ENCODE measurements at places on chromosomes 2 and 18.

DNA sequence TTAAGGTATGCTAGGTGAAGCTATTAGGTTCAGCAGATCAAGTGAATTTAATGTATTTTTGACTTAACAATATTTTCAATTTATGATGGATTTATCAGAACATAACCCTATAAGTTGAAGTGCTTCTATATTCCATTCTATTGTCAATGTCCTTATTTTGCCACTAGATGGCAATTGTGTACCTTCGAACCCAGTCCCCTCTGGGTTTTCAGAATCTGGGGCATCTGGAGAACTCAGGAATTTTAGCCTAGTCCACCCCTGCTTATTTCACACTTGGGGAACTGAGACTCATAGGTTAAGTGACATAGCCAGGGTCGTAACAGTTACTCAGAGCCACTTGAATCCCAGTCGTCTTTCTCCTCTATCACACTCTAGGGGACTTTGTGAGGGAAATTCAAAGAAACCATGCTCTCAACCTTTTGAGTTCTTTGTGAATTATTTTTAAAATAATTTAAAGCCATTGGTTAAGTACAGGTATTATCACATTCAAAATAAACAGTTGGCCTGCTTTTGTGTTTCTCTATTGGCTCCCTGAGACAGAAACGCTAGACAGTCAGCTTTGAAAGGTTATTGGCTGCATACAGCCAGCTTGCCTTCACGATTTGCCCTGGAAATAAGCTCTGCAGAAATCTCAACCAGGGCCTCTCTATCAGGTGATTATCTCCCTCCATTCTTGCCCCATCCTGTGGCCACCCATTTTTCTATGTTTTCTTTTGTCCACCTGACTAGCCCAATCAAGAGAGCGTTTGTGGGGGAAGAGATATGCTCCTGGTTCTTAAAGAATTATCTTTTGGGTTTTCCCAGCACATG, 145.0 kb downstream of the TTC27 start:
- DNase-seq = no peak

- no peak for DNase-seq
These were observed 96.3 kb downstream of the UBE2E3 start for GRCh38 chr2:181076658-181077057.

DNA sequence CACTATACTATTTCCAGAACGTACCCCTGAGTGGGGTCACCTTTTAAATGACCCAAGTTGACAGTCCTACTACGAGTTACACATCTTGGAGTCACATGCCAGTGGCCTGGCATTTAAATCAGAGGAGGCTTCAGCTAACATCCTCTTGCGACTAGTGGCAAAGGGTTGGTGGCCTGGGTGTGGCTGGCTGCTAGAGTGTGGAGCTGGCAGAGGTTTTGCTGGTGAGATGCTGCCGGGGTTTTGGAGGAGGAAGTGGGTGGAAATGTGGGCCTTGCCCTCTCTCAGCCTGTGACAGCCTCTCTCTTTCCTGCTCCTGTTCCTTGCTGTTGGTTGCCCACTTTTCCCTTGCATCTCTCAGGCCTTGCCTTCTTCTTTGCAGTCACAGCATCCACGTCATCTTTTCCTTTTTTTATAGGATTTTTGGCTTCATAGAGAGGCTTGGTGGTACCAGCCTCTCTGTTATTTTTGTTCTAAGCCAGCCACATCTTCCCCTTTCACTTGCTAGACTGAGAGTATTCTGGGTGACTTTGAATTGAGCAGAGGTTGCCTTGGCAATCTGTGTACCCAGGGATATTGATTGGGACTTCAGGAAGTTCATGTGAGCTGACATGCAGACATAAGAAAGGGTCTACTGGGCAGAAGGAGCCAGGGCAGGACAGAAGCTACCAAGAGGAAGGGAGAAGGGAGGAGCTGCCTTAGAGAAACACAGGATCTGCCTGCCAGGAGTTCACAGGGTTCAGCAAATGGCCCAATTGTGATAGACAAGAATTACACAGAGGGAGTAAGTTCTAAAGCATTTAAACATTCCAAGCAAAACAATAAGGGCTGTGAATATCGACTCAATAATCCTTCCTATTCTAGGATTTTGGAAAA, 55.4 kb downstream of the CDC42EP3 start:
- no peak for DNase-seq

GRCh38 chr2:168633200-168633599, 169.2 kb upstream of the NOSTRIN start:
- DNase-seq = no peak

DNA sequence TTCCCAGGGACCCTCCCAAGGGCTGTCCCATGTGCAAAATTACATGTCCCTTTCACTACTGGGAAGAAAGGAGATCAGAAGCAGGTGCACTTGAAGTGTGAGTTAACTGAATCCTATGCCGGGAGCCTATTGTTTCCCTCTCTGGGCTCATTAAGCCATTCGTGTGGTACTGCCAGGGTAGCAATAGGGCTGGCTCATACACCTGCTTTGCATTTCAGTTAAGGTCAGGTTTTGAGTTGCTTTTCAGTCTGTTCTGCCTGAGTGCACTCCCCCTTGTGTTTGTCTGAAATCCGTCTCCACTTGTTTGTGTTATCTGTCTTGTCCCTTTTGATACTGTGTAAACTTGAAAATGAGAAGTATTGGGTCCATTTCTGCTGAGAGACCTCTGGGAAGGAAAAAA, 1232.6 kb upstream of the NRXN1 start:
- no peak for DNase-seq

- DNase-seq = no peak
These were observed 28.6 kb downstream of the LRRC30 start for GRCh38 chr18:7259475-7259874.

GRCh38 chr18:45657357-45658335, 42.4 kb downstream of the SLC14A2 start:
- DNase-seq = no peak

DNA sequence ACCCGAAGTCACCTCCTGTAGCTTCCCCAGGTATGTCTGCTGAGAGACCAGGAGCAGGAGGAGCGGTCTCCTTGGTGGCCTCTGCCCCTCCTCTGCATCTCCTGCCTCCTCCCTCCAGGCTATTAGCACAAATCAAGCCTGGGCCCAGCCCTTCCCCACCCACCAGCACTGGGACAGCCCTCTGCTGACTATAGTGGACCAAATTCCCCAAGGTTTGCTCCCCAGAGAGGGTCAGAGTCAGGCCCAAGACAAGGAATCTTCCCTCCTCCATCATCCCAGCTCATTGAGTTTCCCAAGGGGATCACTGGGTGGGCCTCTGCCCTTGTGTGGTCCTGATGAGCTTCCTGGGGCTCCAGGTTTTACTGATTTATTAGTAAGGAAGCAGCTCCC, 62.1 kb downstream of the EMILIN2 start:
- DNase-seq = no peak

GRCh38 chr18:74768096-74768495, 170.4 kb downstream of the ZNF407 start:
- no peak for DNase-seq

DNA sequence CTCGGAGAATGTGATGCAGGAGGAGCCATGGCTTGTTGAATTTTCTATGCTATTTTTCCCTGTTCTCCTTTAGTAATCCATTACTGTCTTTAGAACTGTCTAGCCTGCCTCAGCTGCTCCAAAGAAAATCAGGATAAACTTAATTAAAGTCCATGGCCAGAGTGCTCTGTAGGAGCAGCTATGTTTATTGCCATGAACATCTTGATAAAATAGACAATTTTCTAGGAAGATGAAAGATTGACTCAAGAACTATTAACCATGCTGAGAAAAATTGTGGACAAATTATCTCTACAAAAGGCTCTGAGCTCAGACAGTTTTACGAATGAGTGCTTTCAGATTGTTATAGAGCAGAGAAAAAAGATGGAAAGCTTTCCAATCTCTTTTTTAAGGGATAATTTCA, 193.0 kb downstream of the TTC32 start:
- DNase-seq = no peak

GRCh38 chr2:28119631-28120030, 229.1 kb downstream of the BABAM2 start:
- DNase-seq = no peak

GRCh38 chr2:45759310-45759851, 107.9 kb downstream of the PRKCE start:
- DNase-seq = no peak

DNA sequence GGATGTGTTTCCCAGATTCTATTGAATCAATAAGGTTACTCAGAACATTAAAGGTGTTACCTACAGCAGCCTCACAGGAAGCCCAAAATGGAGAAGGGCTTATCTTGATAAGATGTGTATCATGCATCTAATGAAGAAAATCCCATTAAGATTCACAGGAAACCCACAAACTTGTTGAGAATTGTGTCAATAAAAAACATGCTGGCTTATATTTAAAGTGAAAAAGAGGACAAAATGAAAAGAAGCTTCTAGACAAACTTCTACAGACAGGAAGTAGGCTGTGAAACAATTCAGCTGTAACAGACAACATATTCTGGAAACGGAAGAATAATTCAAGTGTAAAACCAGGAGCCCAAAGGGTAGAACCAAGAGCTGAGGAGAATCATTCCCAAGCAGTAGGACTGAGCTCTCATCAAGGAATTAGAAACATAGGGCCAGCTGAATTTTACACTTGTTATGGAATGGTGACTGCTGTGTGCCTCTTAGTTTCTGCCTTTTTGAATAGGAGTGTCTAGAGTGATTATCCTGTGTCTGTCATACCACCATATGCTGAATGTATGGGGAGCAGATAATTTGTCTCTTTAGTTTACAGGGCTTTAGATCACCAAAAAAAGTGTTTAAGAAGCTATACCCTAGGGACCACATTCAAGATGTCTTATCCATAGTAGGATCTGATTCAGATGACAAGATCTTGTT, 9.6 kb downstream of the IMMT start:
- DNase-seq = no peak

GRCh38 chr2:149738767-149739166, 151.2 kb upstream of the MMADHC start:
- no peak for DNase-seq

DNA sequence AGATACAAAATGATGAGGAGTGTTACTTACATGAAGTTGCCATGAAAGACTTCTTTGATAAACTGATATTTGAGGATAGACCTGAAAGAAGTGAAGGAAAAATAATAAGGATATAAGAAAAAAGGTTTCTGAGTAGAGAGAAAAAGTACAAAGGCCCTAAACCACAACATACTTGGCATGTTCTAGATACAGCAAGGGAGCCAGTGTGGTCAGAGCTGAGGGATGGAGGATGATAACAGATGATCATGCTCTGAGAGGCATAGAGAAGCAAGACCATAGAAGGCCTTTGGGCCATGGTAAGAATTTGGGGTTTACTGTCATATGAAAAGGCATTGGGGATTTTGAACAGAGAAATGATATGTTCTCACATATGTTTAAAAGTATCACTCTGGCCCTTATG, 424.1 kb upstream of the CHST9 start:
- DNase-seq = no peak

DNA sequence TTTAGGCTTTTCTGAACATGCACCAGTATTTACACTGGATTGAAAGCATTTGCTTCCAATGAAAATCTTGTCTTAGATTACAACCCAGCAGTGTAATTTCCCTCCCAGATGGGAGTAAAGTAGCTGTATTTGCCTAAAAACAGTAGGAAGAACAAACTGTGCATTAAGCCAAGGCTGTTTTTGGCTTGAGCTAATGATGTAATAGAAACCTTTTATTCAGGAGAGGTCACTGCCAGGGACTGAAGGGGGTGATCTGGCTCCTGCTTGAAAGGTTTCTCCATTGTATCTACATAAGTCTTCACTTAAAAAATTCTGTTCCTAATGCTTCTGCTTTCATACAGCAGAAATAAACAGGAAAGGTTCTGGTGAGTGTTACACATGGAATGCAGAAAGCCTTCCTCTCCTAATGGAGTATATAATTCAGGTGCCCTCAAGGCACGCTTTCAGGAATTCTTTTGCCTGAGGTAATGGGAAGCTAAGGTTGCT, 74.4 kb downstream of the MEIS1 start:
- DNase-seq = no peak

- no peak for DNase-seq
These were observed 457.2 kb upstream of the SMIM21 start for GRCh38 chr18:75884728-75885127.

GRCh38 chr2:239602290-239603282, 201.8 kb upstream of the HDAC4 start:
- DNase-seq = no peak

DNA sequence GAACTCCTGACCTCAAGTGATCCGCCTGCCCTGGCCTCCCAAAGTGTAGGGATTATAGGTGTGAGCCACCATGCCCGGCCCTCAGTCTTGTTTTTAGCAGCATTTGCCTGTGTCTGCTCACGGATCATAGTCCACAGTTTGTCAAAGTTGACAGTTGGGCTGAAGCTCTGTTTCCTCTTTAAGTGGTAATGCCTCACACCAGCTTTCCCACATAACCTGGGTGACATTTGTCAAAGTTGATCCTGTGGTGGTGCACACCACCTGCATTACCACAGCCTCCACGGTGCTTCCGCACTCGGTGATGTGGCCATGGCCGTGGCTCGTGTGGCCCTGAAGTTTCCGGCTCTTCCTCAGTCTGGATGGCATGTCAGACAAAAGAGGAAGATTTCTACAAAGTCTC, 27.1 kb downstream of the RAB31 start:
- DNase-seq = no peak

DNA sequence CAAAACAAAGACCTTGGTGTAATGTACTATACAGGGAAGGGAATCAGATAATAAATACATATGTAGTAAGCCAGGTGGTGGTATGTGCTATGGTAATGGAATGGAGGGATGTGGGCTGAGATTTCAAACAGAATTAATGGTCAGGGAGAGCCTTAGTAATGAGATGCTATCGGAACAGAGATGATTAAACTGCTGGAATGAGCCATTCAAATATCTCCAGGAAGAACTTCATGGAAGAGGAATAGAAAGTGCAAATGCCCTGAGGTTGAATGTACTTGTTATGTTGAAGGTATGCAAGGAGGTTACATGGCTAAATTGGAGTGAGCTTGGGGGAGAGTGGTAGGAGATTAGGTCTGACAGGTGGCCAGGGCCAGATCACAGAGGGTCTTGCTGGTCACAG, 5.1 kb downstream of the SERPINB11 start:
- DNase-seq = no peak

DNA sequence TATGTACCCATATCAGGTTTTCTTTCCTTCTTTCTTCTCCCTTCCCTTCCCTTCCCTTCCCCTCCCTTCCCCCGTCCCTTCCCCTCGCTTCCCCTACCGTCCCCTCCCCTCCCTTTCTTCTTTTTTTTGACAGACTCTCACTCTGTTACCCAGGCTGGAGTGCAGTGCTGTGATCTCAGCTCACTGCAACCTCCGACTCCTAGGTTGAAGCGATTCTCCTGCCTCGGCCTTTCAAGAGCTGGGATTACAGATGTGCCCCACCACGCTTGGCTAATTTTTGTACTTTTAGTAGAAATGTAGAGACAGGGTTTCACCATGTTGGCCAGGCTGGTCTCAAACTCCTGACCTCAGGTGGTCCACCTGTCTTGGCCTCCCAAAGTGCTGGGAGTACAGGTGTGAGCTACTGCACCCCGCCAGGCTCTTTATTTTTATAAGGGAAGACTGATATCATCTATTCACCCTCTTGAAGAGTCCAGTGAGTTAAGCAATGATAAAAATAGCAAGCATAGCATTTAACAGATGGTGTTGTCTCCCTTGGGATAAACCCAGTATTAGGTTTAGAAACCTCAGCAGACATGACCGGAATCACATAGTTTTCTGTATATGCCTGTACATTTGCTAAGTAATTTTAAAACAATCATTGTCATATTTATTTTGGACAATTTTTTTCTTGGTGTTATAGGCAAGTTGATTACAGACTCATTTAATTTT, 888.4 kb downstream of the TRIB2 start:
- no peak for DNase-seq

- no peak for DNase-seq
These were observed 31.6 kb downstream of the MYCN start for GRCh38 chr2:15971831-15972522.
